Activated naive CD4-positive, alpha-beta T cell treated with Interleukin-2 at 50 U/mL for 16 hours (primary cell): ENCODE measurements at places on chromosomes 4 and X.

DNA sequence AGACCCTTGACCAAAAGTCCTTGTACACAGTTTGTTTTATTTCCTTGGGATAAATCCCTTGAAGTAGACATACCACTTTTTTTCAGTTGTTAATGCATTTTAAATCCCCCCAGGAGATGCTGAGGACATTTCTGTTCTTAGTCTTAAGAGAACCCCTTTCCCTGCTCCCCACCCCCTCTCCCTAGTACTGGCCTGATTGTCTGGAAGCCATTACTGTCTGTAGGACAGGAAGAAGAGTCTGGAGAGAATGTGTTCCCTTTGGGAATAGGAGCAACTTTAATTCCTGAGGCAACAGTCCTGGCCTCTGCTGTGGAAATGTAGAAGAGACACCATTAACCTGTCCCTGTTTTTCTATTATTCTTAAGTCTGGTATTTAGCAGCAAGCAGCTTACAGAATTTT, 52.3 kb upstream of the TMEM131L start:
- DNase-seq = no peak

- DNase-seq = no peak
Measured at GRCh38 chr4:119040694-119041185, 94.9 kb upstream of the MYOZ2 start.

DNA sequence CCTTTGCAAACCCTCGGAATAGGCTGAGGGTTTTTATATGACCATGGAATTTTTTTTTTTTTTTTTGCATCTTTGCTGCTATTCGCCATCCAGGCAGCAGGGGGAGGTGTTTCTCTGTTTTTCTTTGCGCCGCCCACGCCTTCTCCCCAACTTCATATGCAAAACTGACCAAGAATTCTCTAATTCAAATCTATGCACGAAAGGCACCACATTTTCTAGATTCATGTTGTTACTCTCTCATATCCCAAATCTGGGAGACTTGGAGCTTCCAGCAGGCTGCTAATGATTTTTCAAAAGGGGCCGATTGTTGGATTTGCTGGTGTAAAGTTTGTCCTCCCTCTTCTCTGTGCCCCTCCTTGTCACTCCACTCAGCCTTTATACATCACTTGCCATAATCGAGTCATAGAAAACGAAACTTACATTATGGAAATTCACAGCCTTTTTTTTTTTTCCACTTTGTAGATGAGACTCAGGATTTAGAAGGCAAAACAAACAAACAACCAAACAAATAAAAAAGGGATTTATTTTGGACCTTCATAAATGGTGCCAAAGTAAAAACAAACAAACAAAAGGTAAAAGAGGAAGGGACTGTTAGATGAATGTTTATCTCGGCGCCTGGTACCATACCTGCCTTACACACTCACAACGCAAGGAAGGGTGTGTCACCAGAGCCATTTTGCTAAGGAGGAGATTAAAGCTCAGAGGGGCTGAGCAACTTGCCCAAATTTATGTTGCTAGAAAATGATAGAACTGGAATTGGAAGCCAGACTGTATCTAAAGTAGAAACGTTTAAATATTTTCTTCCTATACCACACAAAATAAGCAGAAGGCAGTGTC, 29.3 kb upstream of the BOD1L1 start:
- DNase-seq = peak; percentile 72

- DNase-seq = no peak
Measured at GRCh38 chr4:2036866-2037265, 22.3 kb upstream of the NAT8L start.

- no peak for DNase-seq
Measured at GRCh38 chrX:137858106-137858505, 292.2 kb downstream of the ZIC3 start.

GRCh38 chr4:115824630-115825029, 711.2 kb upstream of the NDST4 start:
- DNase-seq = no peak

- DNase-seq = no peak
Measured at GRCh38 chrX:28910487-28910886, 323.2 kb downstream of the IL1RAPL1 start.

GRCh38 chrX:123876844-123877243, 17.0 kb downstream of the XIAP start:
- no peak for DNase-seq

- DNase-seq = no peak
Measured at GRCh38 chr4:13207226-13207625, 276.9 kb downstream of the RAB28 start.

DNA sequence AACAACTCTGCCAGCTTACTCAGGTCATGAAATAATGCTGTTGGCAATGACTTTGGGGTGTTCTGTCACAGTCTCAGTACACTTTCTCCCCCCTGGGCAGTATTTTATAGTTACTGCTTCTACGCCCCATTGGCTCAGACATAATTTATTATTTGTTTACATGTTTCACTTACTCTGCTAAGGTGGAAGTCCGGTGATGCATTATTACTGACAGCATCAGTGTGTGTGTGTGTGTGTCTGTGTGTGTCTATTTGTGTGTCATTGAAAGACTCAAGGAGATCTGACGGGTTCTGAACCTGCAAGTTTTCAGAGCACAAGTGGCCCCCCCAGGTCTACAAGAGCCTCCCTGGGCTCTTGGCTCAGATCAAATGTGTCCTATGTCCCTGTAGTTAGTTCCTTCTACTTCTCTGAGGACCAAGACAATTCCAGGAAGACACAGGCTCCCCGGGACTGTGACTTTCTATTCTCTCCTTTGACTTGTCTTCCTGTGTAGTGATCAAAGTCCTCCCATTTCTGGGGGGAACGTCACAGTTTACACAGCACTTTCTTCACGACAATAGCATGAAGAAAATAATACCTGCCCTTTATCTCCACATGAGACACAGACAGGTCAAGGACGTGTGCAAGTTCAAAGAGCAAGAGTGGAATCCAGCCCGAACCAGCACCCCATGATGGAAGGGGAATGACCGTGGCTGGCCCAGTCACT, 283.7 kb upstream of the GATB start:
- DNase-seq = no peak

GRCh38 chr4:113662581-113662980, 99.0 kb downstream of the CAMK2D start:
- DNase-seq = no peak

- DNase-seq = no peak
Measured at GRCh38 chr4:80459918-80460473, 124.5 kb downstream of the CFAP299 start.

DNA sequence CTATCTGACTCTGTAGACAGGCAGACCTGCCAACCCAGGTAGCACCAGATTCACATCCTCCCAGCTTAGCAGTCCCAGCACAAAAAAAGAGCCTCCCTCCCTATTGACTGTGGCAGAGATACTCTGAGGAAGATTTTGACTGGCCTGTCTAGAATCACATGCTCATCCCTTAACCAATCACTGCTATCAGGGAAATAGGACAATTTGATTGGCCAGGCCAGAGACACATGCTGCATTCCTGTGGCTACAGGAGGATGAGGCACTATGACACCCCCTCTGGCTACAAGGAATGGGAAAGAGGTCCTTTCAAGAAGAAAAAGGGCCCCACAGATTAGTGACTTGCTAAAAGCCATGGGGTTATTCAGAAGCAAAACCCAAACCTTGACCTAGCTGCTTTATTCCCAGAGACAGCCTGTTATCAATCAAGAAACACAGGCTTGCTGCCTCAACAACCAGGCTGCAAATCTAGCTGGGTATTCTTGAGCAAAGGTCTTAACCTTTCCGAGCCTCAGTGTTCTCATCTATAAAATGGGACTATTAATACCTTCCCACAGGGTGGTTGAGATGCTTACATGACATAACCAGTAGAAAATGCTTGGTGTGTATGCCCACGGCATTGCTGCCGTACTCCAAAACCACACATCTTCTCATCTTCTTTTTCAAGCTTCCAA, 147.6 kb downstream of the BCOR start:
- no peak for DNase-seq

DNA sequence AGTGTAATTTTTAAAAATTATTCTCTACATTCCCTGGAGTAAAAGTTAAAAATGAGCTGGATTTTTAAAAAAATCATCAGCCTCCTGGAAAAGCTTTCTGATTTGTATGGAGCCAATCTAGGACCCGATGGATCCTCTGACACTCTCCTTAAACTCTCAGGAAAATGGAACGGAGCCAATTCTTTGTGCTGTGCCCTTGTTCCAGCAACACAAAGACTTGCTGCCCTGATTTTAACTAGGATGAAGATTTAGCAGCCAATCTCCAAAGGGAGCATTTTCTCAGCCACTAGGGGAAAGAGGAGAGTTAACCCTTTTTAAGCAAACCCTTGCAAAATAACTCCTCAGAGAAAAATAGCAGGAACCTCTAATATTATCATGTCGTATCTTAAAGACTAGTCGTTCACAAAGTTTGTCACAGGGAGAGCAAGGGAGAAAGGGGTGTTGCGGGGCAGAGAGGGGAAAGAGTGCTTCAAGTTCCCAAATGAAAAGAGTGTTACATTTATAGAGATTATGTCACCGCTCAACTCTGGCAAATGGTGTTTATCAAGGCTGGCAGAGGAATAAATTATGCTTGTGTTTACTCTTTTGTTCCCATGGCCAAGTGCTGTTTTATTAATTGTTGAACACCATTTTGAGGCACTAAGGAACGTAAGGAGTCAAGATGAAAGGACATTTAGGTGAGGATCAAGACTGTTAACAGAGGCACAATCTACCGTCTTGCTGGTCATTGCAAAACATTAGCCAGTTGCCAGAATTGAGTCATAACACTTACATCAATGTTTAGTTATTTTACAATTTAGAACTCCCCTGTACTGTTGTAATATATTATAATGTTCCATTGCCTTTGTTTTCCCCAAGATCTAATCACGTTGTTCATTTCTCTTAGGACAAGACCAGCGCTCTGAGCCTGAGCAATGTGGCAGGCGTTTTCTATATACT, 250.7 kb downstream of the THOC2 start:
- DNase-seq = no peak

- DNase-seq = no peak
Measured at GRCh38 chr4:88975958-88976774, 80.8 kb downstream of the FAM13A start.

DNA sequence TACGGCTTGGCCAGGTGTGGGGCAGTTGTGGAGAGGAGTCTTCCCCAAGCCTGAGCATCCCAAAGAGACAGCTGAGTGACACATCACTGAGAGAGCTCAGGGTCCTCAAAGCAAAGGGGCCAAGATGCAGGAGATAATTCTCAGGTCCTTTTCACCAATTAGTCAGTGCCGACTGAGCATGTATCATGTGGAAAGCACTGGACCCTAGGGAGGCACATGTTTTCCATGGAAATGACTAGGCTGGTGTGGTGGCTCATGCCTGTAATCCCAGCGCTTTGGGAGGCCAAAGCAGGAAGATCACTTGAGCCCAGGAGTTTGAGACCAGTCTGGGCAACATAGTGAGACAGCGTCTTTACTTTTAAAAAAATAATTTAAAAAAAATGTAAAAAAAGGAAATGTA, 67.3 kb upstream of the PRPS1 start:
- no peak for DNase-seq

DNA sequence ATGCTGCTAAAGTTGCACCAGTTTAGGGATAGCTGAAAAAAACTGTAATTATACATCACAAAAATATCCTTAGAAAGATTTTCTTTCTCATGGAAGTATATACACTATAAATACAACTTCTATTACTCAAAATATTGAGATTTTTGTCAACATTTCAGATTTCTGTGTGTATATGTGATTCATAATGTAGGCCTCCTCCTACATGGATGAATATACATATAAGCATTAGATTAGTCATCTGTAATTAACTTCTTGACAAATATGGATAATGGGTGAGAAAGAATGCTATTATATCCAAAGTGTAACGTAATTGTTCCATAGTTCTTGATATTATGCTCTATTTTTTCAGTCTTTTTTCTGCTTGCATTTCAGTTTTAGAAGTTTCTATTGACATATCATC, 124.9 kb downstream of the CBLL2 start:
- no peak for DNase-seq
